ENCODE measurements at places on chromosomes 4 and X. TPM values are rescaled to one million over a fixed set of nuclear protein-coding genes. Genes with fewer than 3 reads are reported as not detected.

The SMIM10 gene
- 3.0 TPM for total RNA-seq

The SPANXA1 gene
- not detected for total RNA-seq

The USP26 gene
- total RNA-seq, result not detected

The PPEF2 gene
- not detected for total RNA-seq

The DHX15 gene
- 292 TPM for total RNA-seq

The EREG gene
- total RNA-seq, result not detected

The SOWAHB gene
- 0.41 TPM for total RNA-seq

The MND1 gene
- 32.1 TPM for total RNA-seq

The GPC4 gene
- total RNA-seq, result 96.5 TPM

The MRFAP1 gene
- 83.2 TPM for total RNA-seq

The MAMLD1 gene
- total RNA-seq, result 0.31 TPM

The NAA11 gene
- total RNA-seq, result not detected

The LIMCH1 gene
- total RNA-seq, result 0.76 TPM

The LUZP4 gene
- 0.33 TPM for total RNA-seq

The AFF2 gene
- total RNA-seq, result 14.6 TPM
